ENCODE measurements at places on chromosomes 11 and 22.

GRCh38 chr22:30891443-30891755 lies 77.2 kb downstream of the MORC2 start:
- no peak for DNase-seq

GRCh38 chr22:42688241-42689211 lies 32.1 kb downstream of the A4GALT start:
- no peak for DNase-seq

DNA sequence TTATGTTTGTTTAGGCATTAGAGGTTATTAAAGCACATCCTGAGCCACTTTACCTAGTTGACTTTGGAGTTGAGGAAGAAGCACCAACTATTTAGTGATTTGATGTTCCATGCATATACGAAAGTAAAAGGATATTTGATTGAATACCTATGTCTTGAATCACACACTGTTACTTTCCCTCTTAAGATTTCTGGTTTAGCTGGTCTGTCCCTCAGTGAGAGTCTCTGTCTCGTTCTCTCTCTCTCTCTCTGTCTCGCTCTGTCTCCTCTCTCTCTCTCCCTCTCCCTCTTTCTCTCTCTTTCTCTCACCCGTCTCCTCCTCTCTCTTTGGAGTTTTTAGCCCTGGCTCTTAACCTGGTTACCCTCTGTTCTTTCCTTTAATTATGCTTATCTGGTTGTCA lies 11.0 kb downstream of the CTNND1 start:
- DNase-seq = no peak

DNA sequence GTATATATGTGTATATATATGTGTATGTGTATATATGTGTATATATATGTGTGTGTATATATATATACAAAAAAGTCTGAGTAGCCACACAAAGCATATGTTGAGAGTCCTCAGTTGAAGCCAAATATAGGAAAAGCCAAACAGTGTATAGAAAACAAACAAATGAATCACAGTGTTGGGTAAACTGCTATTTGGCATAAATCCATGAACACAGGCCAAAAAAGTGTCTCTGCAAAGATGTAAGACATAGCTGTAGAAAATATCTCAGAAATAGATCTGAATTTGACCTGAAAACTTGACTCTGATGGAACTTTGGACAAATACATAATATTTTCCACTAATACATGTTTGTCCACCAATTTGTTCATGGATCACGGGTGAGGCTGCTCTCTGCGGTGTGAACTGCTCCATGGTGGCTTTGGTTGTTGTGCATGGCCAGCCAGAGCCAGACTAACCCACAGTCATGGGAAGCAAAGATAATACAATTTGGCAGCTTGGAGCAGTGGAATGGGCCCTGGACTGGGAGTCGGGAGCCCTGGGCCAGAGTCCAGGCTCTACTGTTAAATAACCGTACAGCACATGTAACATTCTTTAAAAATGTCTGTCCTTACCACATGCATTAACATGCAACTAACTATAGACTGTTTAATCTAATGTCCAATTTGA lies 76.9 kb upstream of the EED start:
- DNase-seq = no peak

DNA sequence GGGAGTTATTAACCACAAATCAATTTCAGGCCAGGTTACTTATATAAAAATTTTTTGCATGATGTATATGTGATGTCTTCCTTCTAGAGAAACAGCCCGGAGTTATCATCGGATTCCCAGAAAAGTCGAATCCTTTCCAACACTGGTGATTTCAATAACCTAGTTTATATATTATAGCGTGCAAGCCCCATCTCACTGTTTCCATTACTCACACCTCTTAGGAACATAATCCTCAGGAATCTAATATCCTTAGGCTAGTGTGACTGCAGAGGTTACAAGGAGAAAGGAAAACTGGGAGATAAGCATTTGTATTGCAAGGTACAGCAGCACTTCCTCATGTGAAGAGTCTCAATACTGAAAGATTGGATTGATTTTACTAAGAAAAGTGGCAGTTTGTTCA lies 20.3 kb downstream of the ARHGAP20 start:
- no peak for DNase-seq

DNA sequence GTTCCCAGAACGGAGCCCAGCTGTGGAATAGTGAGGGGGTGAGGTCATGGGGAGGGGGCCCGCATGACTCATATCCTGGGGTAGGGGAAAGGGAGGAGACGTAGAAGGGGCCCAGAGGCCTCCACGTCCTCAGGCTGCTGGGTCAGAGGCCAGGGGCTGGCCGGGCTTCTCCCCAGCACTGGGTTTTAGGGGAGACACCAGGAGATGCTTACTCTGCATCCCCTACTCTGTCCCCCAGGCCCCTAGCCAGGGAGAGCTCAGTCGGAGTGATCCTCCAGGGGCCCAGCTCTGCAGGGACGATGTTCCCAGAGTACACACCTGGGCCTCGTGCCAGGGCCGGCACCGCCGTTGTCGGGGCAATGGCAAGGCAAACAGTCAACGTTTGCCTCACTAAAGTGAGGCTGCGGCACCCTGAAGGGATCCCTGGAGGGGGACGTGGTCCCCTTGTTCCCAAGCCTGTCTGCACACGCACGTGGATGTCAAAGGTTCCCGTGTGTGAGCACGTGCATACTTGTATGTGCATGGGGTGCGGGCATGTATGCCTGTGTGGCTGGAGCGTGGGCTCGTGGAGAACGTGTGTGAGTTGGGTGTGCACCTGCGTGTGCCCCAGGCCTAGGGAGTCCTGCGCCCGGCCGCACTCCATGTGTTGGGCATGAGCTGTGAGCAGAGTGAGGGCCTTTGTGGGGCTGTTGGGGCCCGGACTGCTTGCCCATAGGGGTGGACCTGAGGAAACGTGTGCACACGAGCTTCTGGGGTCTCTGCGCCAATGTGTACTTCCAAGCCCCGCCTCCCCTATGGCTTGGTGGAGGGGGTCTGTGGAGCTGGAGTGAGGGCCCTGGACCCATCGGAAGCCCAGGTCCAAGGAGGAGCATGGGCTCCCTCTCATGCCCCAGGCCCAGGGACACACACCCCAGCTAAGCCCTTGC lies 14.2 kb downstream of the PRR33 start:
- DNase-seq = no peak

- DNase-seq = no peak
Measured at GRCh38 chr22:17074648-17075002, 10.2 kb upstream of the IL17RA start.

GRCh38 chr11:9581556-9582161 lies 8.2 kb downstream of the WEE1 start:
- no peak for DNase-seq

GRCh38 chr22:44191036-44191454 lies 10.3 kb downstream of the PARVG start:
- peak; percentile 35 for DNase-seq

GRCh38 chr11:40162901-40163883 lies 1296.3 kb downstream of the LRRC4C start:
- DNase-seq = no peak

GRCh38 chr11:74437441-74438042 lies 29.8 kb downstream of the KCNE3 start:
- no peak for DNase-seq

DNA sequence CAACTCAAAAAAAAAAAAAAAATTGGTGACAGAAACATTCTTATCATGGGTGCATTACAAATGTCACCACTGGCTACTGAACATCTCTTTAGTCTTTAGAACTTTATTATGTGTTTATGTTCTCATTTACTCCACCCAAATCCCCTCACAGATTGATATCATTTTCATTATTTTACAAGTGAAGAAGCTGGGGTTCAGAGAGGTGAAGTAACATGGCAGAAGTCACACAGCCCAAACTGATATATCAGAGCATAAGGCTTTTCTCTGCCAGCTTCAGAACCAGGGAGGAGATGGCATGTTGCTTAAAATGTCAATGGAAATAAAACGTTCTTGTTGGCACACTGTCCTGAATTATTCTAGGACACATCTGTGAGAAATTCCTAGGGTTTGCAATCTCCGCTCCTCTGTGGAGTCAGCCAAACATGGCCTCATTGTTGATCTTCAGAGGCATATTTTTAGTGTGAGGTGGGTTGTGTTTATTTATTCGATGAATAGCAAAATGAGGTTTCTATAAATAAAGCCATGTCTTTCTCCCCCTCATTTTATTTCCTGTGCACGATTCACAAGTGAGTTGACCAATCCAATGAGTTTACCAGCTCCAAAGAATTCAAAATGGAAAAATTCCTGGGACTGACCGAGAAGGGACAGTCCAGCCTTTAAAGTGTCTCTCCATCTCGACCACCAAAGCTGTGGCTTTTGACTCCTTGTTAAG lies 72.9 kb upstream of the ANO1 start:
- DNase-seq = no peak

- no peak for DNase-seq
Measured at GRCh38 chr11:20353829-20354434, 9.6 kb upstream of the HTATIP2 start.

DNA sequence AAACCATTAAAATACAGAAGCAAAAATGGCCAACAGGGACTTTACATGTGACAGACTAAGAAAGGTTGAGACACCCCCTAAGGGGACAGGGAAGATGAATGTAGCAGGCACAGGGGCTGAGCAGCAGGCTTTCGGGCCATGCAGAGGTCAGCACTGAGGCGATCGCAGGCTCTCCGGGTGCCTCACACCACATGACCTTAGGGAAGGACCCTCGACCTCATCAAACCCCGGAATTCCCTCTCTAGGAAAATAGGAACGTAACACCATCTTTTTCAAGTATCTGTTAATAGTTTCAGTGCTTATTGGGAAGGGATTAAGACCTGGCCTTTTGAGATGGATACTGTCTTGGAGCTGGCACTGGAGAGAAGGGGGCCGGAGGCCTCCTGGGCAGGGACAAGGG lies 27.4 kb downstream of the OPCML start:
- no peak for DNase-seq

- no peak for DNase-seq
Measured at GRCh38 chr11:88152381-88152780, 22.9 kb downstream of the RAB38 start.

- no peak for DNase-seq
Measured at GRCh38 chr11:111417766-111418435, 38.8 kb upstream of the POU2AF1 start.

Data from T-cell (primary cell).